ENCODE measurements at places on chromosomes 13 and 19.

GRCh38 chr13:43325636-43326035 is 302.2 kb downstream of the DNAJC15 start:
- DNase-seq, result no peak

GRCh38 chr13:50991579-50992521 is 82.3 kb downstream of the RNASEH2B start:
- DNase-seq, result no peak

- no peak for DNase-seq
These were observed 870.2 kb downstream of the EFNB2 start for GRCh38 chr13:105665284-105665683.

- no peak for DNase-seq
These were observed 34.4 kb downstream of the CAPN12 start for GRCh38 chr19:38709671-38710415.

- no peak for DNase-seq
These were observed 928.4 kb downstream of the EFNB2 start for GRCh38 chr13:105607016-105607415.

DNA sequence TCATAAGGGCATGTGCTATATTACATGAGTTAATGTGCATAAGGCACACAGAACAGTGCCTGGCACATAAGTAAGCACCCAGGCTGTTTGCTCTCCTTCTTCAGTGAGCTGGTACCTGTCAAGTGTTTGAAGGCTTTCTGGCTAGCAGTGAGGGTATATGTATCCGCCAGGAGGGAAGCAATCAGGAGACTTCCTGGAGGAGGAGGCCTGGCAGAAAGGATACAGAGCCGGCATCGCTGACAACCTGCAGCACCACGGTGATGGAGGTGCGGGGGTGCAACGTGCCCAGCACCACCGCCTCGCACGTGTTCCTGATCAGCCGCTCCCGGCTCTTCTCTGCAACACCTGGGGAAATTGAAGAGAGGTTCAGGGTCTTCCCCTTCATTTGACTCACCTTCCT is 5.5 kb downstream of the EXOSC5 start:
- no peak for DNase-seq

DNA sequence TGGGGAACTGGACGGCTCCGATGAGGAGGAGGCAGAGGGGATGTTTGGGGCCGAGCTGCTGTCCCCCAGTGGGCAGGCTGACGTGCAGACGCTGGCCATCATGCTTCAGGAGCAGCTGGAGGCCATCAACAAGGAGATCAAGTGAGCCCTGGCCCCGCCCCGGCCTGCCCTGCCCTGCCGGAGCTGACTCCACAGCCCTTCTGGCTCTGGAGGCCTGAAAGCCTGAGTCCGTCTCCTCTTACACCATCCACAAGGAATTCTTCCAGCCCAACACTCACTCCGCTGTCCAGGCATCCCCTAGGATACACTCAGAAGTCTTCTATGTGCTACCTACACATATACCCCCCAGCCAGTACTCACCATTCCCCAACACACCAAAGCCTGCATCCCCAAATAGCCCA is 17.4 kb downstream of the PPFIA3 start:
- DNase-seq, result no peak

DNA sequence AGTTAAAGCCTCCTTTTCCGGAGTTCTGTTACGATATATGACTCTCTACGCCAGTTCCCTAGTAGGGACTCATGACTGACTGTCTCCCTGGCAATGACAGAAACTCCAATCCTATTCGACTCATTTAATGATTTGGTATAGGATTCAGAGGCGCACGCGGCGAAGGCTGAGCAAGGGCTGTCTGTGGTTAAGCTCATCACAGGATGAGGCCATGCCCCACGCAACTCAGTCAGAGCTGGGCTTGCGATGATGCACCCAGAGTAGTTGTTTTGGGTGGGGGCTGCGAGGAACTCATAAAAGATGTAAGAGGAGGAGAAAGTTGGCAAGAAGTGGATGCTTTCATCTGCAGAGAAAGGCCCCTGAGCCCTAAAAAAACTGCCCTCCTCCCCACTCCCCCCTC is 468 bp upstream of the SERTM1 start:
- no peak for DNase-seq

DNA sequence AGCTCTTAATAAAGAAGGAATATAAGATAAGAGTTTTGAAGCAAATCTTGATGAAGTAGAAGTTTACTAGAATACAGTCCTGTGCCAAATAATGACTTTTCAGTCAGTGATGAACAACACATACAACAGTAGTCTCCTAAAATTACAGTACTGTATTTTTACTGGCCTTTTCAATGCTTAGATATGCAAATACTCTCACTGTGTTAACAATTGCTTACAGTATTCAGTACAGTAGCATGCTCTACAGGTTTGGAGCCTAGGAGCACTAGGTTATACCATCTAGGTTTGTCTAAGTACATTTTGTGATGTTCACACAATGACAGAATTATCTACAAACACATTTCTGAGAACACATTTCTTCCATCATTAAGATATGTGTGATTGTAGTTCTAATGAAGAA is 316.7 kb upstream of the KLHL1 start:
- no peak for DNase-seq

DNA sequence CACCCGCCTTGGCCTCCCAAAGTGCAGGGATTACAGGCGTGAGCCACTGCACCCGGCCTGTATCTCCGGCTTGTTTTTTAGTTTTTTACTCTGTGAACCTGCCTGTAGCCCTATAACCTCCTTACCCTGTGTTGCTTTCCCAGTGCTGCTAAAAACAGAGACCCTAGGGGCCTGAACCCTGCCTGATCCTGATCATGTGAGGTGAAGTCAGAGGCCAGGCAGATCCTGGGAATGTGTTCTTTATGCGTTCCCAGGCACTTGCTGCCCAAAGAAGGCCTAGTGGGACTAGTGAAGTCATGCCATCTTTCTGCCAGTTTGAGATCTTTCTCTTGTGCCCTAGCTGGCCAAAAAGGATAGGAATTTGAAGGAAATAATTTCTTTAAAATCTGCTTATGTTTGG is 4.6 kb downstream of the UBA2 start:
- no peak for DNase-seq

- no peak for DNase-seq
These were observed 1.1 kb downstream of the NAA16 start for GRCh38 chr13:41312176-41312500.

- no peak for DNase-seq
These were observed 163.3 kb downstream of the KDM4B start for GRCh38 chr19:5132206-5132560.

DNA sequence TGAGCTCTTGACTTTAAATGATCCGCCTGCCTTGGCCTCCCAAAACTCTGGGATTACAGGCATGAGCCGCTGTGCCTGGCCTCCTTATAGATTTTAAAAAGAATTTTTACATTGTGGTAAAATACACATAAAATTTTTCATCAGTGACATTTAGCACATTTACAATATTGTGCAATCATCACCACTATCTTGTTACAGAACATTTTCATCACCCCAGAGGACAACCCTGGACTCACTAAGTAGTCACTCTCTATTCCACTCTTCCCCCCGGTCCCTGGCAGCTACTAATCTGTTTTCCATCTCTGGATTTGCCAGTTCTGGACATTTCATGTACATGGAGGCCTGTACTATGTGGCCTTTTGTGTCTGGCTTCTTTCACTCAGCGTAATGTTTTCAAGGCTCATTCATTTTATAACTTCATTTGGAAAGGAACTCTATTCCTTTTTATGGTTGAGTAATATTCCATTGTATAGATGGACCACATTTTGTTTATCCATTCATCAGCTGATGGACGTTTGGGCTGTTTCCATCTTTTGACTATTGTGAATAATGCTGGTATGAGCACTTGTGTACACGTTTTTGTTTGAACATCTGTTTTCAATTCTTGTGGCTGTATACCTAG is 19.9 kb downstream of the MEGF8 start:
- DNase-seq, result no peak

GRCh38 chr19:37947778-37948177 is 40.8 kb downstream of the SIPA1L3 start:
- DNase-seq, result no peak

- no peak for DNase-seq
These were observed 7.4 kb downstream of the GPC6 start for GRCh38 chr13:93233997-93234416.

DNA sequence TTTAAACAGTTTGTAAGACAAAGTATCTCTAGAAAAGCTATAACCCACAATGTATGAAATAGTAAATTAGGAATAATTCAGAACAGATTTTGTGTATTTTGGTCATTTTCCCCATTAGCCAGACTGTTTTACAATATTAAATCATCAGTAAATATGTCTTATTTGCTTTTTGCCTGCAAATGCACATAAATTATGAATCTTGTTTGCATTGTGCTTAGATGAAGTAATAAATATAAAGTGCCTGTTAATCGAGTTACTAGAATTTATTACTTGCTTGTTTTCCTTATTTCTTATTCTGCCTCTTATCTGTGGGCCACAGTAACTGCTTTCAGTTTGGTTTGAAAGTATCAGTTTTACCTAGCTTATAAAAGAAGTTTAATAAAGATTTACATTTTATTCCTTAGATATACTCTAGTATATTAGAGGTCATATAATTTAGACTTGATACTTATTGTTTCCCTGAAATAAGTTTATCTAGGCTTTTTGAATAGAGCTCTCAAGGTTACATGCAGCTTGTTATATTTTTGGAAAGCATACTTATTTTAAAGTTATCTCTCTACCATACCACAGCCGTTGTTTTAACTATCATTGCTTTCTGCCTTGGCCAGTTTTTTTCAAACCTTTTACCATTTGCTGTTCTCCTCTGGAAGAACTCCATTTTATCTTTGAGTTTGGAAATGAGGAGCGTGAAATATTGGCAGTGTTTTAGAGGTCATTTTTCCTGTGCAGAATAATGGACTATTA is 238.0 kb downstream of the NBEA start:
- no peak for DNase-seq

DNA sequence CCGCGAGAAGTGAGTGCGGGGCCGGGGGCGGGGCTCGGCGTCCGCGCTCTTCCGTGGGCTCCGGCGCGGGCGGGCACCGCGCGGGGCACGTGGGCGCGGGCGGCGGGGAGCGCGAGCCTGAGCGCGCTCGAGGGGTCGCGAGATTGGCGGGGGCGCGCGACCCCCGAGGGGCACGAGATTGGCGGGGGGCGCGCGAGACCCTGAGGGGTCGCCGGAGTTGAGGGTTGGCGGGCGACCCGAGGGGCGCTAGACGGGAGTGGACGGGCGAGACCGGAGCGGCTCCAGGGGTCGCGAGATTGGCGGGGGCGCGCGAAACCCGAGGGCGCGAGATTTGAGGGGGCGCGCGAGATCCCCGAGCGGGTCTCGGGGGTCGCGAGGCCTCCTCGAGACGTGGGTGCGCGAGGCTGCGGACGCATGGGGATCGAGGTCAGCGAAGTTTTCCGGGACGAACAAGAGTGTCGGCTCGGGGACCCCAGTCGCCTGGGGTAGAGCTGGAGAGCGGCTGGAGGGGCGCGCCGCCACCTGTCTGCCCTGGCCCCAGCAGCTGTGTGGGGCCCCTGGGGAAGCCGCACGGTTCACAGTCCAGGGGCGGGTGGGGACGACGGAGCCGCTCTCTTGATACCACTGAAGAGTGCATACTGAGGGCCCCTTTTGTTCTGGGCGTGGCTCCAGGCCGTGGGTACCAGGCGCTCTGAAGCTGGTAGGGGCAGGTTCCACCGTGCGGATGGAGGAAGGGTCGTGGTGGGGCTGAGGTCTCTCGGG is 682 bp downstream of the SSBP4 start:
- peak; percentile 25 for DNase-seq

DNA sequence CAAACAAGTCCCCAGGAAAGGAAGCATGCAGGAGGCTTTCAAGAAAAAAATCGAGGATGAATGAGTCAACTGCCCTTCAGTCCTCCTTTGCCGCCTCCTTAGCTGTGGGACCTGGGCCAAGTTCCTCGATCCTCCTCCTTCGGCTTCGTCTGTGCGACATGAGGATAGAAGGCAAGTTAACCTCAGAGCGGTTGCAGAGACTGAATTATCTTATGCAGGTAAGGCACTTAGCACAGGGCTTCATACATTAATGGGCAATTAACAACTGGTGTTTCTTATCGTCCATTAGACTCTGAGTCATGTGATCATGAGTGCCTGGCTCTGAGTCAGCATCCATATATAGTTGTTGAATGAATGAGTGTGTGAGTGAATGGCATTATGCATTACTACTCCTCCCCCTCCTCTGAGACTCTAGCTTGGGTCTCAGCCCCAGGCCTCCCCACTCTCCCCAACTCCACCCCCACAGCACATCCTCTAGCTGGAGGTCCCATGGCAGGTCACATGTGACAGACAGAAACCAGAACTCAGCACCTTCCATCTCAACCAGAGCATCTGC is 1.6 kb upstream of the TTC9B start:
- no peak for DNase-seq

- DNase-seq, result no peak
These were observed 88.6 kb downstream of the DCT start for GRCh38 chr13:94390881-94391280.

GRCh38 chr13:28544026-28544425 is 49.1 kb upstream of the FLT1 start:
- no peak for DNase-seq

GRCh38 chr19:40143612-40144011 is 47.6 kb upstream of the MAP3K10 start:
- peak; percentile 27 for DNase-seq

DNA sequence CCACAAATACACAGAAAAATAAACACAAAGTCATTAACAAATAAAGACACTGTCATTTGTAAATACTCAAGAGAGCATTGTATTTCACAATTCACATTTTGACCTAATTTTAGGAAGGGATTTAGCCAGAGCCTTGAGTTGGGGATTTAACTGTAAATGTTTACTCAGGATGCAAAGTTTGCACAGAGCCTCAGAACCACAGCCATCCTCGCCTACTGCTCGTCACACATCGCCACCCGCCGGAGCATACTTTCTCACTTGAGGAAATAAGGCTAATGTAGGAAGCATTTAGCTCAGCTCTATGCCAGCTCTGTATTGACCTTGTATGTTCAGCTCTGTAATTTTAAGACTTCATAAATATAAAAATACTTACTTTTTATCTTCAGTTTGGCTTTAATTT is 442.7 kb downstream of the OXGR1 start:
- DNase-seq, result no peak

- DNase-seq, result no peak
These were observed 1.4 kb upstream of the BST2 start for GRCh38 chr19:17406887-17407196.

- DNase-seq, result no peak
These were observed 9.4 kb downstream of the SLC25A23 start for GRCh38 chr19:6450166-6450565.

DNA sequence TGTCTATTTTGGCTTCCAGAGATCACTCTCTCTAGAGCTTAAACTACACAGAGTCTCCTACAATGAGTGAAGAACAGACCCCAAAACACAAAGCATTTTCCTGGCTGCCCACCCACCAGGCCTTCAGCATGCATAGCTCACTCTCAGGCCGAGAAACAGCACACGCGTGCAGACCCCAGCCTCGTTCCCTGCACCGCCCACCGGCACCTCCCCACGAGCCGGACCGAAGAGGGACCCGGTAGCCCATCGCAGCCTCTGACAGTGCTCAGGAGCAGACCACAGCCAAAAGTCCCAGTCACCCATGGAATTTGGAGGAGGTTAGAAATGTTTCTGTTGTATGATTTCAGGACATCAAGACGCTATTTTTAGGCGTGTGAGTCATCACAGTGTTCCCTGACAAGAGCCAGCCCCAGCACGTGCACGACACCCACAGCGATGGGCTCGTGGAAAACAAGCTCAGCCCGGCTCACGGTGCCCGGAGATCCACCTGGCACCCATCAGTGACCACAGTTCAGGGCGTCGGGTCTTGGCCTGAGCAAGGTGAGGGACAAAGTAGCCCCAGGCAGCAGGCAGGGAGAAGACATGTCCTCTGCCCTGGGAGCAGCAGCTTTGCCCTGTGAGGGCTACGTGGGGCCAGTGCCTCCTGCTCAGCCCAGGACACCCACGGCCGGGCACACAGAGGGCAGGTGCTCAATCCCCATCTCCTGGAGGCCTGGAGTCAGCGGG is 50.1 kb upstream of the SPACA7 start:
- no peak for DNase-seq

All from NCI-H524 treated with DMSO at 0.1 percent for 48 hours (cell line).